ENCODE measurements at places on chromosomes 1 and 21.
A peak's percentile ranks its signal among the peaks of the same experiment; 100 is the strongest.

DNA sequence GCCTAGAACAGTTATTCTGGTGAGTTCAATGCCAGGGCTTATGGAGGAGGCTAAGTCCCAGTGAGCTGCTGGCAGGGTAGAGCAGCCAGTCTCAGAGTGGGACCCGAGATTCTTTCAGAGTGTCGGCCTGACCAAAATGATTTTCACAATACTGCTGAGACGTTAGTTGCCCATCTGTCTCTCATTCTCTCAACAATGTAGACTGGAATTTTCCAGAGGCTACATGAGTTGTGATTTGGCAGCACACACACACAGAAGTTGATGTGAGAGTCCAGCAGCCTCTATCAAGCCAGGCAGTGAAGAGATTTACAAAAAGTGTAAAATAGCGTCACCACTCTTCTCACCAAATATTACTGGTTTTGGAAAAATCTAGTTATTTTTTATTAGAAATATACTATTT lies 21.7 kb downstream of the CACNA1S start:
- no peak for DNase-seq

DNA sequence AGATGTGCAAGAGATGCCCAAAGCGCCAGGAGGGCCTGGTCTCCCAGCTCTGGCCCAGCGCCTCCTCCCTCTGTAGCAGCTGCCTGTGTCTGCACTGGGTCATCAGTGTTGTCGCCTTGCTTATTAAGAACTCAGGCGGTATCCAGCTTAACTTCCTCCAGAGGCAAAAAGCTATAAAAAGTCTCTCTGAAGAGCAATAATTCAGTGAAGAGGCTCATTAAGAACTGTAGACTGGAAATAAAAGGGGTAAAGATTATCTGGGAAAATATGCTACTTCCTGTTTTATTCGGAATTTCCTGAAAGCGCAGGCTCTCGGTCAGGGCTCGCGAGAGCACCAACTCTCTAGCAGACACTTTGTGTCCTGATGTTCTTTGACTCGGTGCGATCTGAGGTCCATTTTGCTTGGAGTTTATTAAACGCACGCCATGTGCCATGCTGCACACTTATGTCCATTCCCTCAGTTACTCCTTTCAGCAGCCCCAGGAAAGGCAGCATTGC lies 70.4 kb downstream of the MRPS6 start:
- DNase-seq: no peak

GRCh38 chr1:173341307-173341706 lies 134.2 kb upstream of the TNFSF4 start:
- DNase-seq: no peak

DNA sequence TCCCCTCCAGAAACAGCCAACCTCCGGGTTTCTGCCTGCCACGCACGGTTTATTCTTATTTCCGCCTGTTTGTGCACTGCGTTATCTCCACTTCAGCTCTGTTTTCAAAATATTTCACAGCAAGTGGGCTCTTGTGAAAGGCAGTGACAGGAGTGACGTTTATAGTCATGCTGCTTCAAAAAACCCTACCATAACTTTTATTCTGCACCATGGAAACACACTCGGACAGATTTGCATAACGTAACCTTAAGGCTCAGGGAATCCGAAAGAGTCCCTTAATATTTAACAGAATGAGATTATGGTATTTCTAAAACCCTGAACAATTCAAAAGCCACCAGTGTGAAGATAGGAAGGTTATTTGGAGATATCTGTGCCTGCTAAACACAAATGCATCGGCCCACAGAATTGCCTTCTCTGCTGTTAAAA lies 782 bp upstream of the SDE2 start:
- DNase-seq: peak; percentile 51

GRCh38 chr1:235759336-235759735 lies 107.4 kb downstream of the LYST start:
- DNase-seq: no peak

- peak; percentile 56 for DNase-seq
Observed at GRCh38 chr1:155970531-155971167, 7.7 kb downstream of the ARHGEF2 start.

DNA sequence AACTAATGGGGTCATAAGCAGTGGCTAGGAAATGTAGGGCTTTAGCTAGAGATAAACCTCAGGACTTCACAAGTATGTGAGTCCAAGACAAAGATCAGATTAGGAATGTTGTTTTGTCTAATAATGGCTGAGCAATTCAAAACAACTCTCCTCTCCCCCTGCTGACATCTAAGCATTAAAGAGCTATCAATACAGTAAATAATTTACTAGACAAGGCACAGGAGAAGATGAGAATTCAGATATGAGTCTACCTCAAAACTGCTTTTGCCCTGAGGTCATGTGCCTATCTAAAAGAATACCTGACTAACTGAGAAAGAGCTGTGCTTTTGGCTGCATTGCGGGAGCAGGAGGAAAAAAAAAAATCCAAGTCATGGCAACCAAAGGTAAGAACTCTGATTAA lies 86.8 kb downstream of the SPATA17 start:
- no peak for DNase-seq

DNA sequence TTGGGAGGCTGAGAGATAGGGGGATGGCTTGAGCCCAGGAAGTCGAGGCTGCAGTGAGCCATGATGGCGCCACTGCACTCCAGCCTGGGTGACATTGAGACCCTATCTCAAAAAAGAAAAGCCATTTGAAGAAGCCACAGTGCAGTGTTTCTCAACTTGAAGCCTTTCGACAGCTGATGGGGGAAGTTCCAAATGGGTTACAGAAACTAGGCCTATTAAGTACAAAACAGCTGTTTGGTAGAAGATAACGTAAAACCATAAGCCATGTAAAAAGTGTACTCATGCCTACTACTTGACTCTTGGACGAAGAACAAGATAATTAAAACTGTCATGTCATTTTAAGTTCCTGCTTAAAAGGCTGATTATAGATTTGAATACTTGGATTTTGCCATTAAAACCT lies 16.6 kb downstream of the COPA start:
- no peak for DNase-seq

DNA sequence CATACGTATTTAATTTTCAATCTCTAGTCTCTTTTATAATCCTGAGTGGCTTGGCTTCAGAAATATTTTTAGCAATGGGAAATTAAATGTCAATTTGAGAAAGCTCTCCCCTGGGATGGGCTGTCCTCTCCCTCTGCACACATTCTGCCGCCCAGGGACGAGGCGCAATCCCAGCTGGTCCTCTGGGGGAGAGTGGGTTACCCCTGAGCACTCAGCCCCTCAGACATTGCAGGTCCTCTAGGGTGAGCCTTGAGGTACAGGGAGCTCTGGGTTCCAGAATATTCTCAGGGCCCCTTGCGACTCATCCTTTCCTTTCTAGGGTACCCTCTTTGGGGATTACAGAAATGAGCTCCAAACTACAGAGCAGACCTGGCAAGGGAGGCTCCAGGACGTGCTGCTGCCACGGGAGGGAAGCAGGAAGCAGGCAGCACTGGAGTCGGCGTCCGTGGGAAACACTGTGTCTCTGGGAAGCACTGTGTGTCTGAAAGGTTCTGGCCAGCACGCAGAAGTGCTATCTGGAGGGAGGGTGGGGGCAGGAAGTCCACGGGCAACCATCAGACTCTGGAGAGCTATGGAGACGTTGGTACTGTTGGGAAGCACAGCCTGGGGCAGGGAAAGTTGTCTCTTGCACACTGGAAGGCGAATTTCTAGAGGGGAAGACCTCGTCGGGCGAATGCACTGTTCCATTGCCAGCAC lies 343.3 kb upstream of the VAMP3 start:
- DNase-seq: no peak

- DNase-seq: peak; percentile 65
Observed at GRCh38 chr1:27099587-27100334, 55.2 kb downstream of the SLC9A1 start.

- no peak for DNase-seq
Observed at GRCh38 chr1:158016651-158017335, 23.3 kb downstream of the KIRREL1 start.

GRCh38 chr1:245154429-245155271 lies at the start of gene KIF26B:
Gene KIF26B (plus strand): TSS chr1:245154985. CDS start chr1:245155425, 440 bp downstream.
- DNase-seq: peak; percentile 10

GRCh38 chr1:155703216-155703615 lies 14.3 kb downstream of the DAP3 start:
- no peak for DNase-seq

- DNase-seq: no peak
Observed at GRCh38 chr1:41709331-41709730, 209.4 kb downstream of the HIVEP3 start.

DNA sequence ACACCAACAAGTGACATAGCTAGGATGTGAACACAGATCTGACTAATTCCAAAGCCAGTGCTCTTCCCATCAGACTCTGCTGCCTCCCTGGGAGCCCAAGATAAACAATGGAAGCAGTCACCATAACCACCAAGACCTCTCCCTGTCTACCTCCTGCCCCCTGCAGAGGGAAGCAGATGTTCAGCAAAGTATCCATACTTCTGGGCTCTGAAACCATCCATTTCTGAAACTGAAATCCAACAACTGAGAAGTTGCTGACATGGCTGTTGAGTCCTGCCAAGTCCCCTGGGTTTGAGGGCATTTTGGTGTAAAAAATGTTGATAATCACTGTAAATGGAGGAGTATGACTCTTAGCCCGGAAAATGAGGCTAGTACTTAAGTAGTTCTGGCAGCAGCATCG lies 102.1 kb downstream of the TYW3 start:
- DNase-seq: no peak

DNA sequence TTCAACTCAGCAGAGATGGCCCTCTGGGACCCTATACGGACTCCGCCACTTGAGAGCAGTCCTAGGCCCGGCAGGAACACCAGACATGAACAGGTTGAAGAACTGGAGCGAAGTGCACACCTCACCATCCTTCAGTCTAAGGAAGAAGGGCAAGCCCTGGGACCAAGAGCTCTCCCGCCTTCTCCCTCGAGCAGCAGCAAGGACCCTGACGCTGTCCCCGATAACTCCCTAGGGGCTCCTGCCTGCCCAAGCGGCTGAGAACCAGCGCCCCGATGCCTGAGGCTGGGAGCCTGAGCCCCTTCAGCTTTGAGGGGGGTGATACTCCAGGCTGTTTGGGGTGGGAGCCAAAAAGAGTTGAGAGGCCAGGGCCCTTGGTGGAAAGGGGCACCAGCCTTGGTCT lies 10.2 kb downstream of the TMEM81 start:
- DNase-seq: no peak

DNA sequence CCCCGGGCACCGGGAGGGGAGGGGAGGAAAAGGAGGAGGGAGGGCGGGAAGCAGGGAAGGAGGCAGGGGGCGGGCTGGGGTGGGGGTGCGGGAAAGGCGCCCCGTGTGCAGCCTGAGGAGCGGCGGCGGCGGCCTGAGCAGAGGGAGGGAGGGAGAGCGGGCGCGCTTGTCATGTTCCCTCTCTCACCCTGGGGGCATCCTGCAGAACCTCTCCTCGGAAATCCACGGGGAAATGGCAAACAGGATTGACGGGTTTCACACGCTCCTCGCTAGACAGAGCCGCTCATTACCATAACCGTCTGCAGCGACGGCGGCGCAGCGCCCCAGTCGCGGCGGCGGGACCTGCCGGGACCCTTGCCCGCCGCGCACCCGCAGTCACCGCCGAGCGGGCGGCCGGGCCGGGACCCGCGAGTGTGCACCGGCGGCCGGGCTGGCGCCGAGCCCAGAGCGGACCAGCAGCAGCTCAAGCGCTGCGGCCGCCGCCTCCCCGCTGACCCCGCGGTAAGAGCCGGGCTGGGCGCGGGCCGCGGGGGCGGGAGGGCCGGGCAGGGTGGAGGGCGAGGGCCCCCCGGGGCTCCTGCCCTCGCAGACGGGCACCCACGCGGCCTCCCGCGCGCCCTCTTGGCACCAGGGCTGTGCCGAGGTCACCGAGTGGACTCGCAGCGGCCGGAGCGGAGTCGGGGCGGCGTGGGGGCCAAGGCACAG lies at the start of gene SERTAD4:
TSS of gene SERTAD4 (plus strand) at position 286 of the 705 bp plus-strand sequence. CDS start 5,165 bp downstream, outside the sequence.
- DNase-seq: no peak

DNA sequence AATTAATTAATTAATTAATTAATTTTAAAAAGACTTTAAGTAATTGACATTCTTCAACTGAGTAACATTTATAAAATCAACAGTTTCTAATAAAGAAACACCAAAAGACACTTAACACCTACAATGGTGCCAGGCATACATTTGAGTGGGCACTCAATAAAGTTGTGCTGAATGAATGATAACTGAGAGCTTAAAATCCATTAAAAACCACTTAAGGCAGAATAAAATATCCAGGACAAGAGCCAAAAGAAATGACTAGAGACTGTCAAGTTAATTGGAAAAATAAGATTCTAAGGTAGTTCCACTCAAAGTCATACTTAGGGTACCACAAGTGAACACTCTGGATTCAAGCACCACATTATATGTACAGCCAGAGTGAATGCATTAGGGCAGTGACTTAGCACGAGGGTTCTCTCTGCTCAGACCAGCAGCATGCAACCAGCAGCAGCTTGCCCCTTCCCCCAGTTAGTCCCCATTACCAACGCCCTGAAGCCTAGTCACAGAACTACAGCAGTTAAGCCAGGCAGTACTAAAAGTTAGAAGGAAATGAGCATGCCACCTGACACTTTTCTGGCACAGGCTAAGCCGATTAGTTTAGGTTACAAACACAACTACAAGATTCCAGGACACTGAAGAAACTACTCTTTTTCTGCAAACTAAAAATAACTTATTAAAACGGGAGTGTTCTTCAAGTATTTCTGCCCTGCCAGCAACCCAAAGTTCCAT lies 46.5 kb downstream of the LUZP1 start:
- DNase-seq: no peak

DNA sequence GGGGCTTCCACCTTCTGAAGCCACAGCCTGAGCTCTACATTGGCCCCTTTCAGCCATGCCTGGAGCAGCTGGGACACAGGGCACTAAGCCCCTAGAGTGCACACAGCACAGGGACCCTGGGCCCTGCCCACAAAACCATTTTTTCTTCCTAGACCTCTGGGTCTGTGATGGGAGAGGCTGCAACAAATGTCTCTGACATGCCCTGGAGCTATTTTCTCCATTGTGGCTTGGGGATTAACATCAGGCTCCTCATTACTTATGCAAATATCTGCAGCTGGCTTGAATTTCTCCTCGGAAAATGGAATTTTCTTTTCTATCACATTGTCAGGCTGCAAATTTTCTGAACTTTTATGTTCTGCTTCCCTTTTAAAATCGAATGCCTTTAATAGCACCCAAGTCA lies 795.7 kb downstream of the LTN1 start:
- no peak for DNase-seq

- DNase-seq: no peak
Observed at GRCh38 chr21:16834791-16835190, 678.1 kb upstream of the CXADR start.

- DNase-seq: peak; percentile 38
Observed at GRCh38 chr1:8663915-8664329, 153.5 kb downstream of the RERE start.

DNA sequence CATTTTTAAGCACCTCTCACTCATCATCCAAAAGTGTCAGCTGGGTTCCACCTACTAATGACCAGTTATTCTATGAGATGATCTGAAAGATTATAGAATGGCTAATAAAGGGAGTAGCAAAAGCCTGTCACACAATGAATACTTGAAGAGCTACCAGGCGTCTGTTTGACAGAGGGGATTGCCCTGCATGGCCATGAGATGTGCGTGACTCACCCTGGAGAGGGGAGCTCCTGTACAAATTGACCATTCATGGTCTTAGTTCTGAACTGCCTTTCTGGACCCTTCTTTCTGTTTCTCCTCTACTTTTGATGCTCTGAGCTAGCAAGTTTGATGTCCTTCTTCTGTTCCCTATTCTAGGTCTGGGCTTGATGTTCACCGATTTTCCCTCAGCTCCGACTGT lies 85.2 kb upstream of the ABCD3 start:
- DNase-seq: no peak

GRCh38 chr21:44865561-44866280 lies 7.8 kb downstream of the PTTG1IP start:
- peak; percentile 62 for DNase-seq
